ENCODE measurements at places on chromosomes 1 and 21. TPM values are rescaled to one million over a fixed set of nuclear protein-coding genes. Genes with fewer than 3 reads are reported as not detected.

DNA sequence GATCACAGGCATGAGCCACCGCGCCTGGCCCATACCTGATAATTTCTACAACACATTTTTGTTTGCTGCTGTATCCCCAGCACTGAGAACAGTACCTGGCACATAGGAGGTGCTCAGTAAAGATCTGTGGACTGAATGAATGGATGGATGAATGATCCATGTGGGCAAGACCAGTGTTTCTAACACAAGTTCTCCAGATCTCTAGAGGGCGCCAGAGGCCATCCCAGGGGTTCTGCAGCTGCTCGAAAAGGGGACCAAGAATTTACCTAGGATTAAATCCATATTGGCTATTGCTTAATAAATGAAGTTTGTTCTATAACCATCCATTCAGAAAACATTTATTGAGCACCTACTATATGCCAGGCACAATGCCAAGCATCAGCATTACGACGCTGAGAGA is 167.7 kb downstream of the ACTL8 start:
- peak; percentile 59 for DNase-seq

GRCh38 chr1:32733582-32734321 is 31.2 kb upstream of the SYNC start:
- DNase-seq, result no peak

GRCh38 chr1:2400576-2400909 is 8.9 kb downstream of the RER1 start:
- DNase-seq, result no peak

DNA sequence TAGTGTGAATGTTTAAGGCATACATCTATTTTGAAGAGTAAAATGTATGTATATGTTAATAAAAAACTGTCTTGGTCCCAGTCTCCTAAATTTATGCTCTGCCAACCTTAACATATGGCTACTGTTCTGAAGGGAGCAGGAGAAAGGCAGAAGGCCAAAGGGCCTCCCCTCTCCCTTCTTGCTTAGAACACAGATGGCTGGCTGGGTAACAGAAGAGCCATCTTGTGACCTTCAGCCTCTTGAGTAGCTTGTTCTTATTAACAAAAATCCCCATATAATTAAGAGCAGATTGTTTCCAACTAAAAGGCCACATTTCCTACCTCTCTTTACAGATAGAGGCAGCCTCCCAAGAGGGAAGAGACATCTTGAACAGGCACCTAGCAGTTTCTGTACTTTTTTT is 36.1 kb downstream of the EPB41 start:
- no peak for DNase-seq

Gene AVPR1B
- total RNA-seq, result not detected

DNA sequence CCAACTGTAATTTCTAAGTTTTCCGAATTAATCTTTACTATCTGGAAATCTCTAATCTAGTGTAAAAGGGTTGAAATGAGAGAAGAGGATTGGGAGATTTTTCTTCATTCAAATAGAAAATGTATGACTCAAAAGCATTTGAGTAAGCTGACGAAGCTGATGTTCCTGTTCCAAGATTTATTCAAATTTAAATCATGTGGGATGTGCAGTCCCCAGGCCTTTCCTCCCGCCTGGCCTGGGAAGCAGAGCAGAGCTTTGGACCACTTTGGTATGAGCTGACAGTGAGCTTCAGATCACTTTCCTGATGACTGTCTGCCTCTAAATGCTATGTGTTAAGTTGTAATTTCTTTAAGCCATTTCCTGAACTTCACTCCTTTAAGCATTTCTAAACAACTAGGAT is 192.0 kb downstream of the DHRS3 start:
- DNase-seq, result no peak

GRCh38 chr21:36769051-36769839 is 70.3 kb downstream of the SIM2 start:
- DNase-seq, result no peak

- DNase-seq, result no peak
Measured at GRCh38 chr1:18939398-18940302, 16.8 kb downstream of the IFFO2 start.

DNA sequence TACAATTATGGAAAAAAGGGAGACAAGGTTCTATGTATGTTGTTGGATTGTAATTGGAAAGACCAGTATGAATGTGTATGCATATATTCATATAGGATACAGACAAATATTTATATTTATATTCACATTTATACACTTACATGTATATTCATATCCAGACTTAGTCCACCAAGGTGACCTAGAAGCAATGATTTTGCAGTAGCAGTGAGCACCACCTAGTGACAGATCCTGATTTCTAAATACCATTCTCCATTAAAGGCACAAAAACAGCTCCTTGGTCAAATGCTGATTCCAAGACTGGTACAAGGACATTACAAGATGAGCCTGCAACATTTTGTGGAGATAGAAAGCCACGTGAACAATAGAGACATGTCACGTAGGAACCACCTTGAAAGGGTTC is 153.4 kb downstream of the SDCCAG8 start:
- peak; percentile 1 for DNase-seq

DNA sequence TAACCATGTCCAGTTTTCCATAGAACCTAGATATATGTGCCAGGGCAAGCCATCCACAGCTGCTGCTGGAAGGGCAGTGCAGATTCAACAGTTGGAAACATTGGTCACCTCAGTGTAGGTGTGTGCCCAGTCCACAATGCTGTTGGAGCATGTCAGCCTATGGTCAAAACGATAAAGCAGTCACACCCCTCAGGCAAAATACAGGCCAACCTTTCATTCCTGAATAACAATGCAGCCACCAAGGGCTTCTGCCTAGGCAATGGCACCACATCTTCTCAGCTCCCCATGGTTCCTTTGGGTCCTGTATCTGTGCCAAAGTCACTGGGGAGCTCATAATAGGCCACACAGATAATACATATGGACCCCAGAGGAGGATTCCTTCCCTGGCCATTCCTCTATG is 15.1 kb upstream of the TBX19 start:
- no peak for DNase-seq

GRCh38 chr1:51570063-51570710 is 46.7 kb upstream of the OSBPL9 start:
- no peak for DNase-seq

DNA sequence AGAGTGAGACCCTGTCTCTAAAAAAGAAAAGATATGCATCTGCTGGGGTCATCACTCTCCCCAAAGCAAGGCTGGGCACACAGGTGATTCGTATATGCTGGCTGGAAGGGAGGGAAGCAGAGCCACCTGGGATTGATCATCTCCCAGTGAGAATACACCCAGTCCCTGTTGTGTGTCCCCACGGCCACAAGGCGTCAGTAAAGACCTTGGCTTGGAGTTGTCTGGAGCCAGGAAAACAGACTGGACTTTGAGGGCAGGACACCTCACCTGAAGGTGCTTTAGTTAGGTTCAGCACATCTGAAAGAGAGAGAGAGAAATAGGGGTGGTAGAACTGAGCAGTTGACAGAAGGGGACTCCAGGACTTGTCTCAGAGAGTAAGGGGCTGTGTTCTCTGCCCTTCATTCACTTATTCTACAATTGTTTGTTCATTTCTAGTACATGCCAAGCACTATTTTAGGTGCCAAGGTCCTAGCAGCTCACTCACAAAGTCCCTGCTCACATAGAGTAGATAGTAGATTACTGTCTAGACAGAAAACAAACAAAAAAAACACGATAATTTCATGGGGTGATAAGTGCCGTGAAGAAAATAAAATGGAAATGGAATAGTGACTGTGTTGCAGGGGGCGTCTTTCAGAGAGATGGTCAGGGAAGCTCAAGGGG is 13.5 kb downstream of the CITED4 start:
- peak; percentile 67 for DNase-seq

- DNase-seq, result no peak
Measured at GRCh38 chr1:214351551-214352277, 70.8 kb downstream of the SMYD2 start.

DNA sequence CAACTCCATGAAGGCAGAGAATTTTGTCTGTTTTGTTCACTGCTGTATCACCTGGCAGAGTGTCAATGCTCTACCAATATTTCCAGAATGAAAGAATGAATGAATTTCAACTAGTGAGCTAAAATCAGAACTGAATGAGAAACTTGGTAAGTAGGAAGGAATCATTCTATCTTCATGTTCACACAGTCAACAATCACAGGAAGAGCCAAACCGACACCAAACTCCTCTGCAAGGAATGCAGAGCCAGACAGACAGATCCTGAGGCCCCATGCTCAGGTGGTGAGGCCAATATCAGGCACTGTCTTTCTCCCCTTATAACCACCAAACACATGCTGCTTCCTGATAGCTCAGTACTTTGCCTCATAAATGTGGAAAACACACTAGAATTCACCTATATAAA is 139.1 kb downstream of the SLC45A1 start:
- no peak for DNase-seq

Gene RGS1
- not detected for total RNA-seq
